Stimulated activated CD8-positive, alpha-beta memory T cell treated with anti-CD3 and anti-CD28 coated beads, Interleukin-2, amount 100 ng/mL, for 1 hour (primary cell): ENCODE measurements at places on chromosomes 3 and 15.

DNA sequence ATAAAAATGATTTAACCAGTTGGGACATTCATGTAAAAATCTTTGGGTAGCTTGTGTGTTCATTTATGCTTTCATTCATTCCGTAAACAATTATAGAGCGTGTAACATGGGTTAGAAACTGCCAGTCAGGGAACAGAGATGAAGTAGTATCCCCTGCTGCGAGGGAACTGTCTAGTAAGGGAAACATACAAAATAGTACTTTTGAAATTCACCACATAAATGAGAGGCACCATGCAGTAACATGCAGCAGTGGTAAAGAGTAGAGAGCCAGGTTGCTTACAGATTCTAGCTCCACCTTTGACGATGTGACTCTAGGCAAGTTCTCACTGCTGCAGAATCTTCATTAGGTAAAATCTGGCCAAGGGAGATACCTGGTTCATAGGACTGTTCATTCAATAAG is 938 bp downstream of the DZIP3 start:
- DNase-seq = no peak

- no peak for DNase-seq
These were observed 895.6 kb downstream of the ROBO1 start for GRCh38 chr3:78872195-78872594.

DNA sequence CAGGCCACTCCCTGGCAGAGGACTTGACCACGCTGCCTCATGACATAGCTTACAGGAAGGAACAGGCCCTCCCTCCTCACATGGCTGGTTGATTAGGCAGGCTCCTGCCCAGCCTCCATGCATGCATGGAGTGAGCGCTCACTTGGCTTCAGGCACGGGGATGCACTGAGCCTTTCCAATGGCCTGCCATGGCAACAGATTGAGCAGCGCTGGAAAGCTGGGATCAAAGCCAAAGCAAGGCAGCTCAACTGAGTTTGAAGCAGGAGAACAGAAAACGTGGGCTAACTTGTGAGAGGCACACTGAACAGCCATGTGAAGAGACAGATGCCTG is 5.9 kb upstream of the GRAMD2A start:
- DNase-seq = no peak

DNA sequence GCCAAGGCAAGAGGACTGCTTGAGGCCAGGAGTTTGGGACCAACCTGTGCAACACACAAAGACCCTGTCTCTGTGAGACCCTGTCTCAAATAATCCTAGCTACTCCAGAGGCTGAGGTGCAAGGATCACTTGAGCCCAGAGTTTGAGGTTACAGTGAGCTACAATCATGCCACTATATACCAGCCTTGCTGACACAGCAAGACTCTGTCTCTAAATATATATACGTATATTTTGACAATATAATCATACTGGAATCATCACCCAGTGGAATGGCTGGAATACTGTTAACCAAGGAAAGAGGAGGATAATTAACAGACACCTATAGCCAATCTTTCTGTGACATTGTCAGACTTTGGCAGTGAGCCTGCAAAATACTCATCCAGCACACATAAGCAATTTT is 9.0 kb upstream of the MAP1A start:
- no peak for DNase-seq

DNA sequence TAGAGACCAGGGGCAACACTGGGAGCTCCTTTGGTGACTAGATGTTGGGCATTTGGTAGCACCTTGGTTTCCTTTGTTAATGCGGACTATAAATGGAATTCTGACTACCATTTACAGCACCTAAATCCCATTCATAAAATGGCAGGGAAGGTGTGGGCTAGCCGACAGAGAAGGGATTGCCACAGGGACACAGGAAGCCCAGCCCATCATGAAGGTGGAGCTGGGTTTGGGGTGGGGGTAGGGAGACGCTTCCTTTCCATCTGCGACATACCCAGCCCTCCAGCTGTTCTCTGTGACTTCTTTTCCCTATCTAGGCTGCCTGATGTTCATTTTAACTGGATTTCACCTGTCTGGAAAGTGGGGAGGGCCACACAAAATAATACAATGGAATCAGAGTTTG is 21.0 kb downstream of the ABHD2 start:
- no peak for DNase-seq

DNA sequence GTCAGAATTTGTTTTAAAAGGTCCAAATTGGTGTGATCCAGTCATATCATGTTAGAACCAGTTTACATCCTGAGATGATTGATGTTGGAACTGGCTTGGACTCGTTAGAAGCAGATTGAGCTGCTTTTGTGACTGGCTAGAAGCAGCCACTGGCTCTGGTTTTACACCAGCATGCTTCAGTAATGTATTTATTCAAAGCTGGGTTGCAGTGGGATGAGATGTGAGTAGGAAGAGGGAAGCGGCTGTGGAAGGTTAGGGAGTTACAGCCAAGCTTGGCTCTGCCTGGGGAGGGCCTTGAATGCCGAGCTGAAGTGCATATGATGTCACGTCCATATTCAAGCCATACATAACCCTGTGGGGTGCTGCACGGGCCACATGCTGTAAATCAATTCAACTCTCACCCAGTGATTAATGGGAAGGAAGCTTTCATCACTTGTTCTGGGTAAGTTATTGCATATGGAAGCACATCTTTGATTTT is 104.0 kb upstream of the SMAD3 start:
- no peak for DNase-seq

GRCh38 chr15:80214910-80215309 is 37.1 kb downstream of the CTXND1 start:
- DNase-seq = no peak

- DNase-seq = no peak
These were observed 115.5 kb upstream of the ALDH1A3 start for GRCh38 chr15:100763835-100764750.

GRCh38 chr3:143763564-143764162 is 84.6 kb downstream of the SLC9A9 start:
- DNase-seq = no peak

GRCh38 chr3:51974963-51975851 is at the start of gene ABHD14A:
TSS of gene ABHD14A (plus strand) at chr3:51975064. CDS start at chr3:51975136, 72 bp downstream.
- DNase-seq = peak; percentile 41

- DNase-seq = no peak
These were observed 73.5 kb downstream of the ATP1B3 start for GRCh38 chr3:141949972-141950371.

DNA sequence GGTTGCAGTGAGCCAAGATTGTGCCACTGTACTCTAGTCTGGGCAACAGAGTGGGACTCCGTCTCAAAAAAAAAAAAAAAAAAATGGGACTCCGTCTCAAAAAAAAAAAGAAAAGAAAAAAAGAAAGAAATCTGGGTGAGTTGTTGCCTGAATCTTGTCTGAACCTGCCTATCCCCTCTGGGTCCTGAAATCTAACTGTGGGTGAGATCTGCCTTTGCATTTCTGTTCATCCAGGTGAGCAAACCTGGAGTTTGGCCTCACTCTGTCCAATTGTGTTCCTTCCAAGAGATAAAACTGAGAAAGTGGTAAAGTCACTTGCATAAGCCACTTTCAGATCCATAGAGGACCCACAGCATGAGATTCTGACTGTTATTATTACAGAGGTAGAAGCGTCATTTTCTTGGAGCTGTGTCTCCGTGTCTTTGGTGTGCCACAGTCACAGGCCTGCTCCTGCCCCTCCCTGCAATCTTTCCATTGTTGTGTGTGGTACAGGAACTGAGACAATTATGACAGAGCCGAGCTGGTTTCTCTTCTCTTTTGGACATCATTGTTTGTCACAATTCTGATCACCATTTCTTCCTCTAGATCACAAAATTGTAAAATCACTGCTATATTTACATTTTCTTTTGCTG is 235.9 kb downstream of the LPP start:
- DNase-seq = no peak

GRCh38 chr3:98735761-98736269 is 27.3 kb upstream of the ST3GAL6 start:
- no peak for DNase-seq

GRCh38 chr15:45118996-45119395 is 4.9 kb downstream of the DUOXA2 start:
- no peak for DNase-seq

GRCh38 chr15:58109419-58109818 is 28.8 kb upstream of the AQP9 start:
- no peak for DNase-seq

DNA sequence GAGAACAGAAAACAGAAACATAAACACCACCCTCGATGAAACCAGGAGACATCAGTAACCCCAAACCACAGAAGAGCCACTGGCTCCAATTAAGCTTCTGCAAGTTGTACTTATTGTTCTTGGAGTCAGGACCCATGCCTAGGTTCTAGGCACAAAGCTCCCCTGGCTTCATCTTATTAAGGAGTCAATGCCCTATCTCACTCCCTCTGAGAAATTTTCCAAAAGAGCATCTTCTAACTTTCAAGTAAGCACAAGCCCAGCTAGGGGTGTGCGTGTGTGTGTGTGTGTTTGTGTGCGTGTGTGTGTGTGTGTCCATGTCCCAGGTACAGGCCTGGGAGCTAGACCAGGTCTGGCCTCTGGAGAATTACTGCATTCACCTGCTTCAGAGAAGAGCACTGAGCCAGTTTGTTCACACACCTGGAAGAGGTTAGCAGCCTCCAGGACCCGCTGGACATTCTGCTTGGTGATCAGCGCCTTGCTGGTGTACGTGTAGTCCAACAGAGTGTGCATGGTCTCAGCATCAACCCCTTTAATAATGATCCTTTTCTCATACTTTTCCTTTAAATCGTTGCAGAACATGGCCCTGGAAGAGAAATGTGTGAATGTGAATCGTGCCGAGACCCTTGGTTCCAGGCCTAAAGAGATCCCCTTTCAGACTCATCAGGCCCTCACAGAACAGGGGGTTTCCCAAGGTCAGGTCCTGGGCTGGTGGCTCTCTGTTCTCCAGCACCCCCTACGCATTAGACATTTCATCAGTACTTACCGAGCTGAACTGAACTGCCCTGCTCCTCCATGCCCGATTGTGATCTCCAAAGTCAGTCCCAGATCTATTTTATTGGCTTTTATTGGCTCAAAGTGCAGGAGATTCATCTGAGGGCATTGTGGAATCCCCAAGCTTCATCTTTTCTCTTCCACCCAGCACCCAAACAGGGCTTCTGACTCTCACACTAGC is 27.8 kb downstream of the KLHL6 start:
- DNase-seq = no peak

- DNase-seq = no peak
These were observed 116.8 kb downstream of the CHST2 start for GRCh38 chr3:143236226-143236964.

DNA sequence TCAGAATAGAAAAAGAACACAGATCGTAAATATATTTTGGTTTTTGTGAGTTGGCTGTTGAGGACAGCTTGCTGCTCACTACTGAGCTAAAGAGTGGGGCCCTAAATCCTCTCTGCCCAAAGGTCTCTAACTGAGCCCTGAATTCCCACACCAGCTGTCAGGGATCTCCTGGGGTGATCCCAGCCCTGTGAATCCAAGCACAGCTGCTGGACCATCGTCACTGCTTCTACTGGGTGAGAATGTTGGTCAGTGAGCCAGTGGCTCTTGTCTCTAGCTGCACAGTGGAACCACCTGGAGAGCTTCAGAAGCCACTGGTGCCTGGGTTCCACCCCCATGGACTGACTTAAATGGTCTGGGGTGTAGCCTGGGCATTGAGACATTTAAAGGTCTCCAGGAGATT is 90.5 kb upstream of the IL12A start:
- no peak for DNase-seq

DNA sequence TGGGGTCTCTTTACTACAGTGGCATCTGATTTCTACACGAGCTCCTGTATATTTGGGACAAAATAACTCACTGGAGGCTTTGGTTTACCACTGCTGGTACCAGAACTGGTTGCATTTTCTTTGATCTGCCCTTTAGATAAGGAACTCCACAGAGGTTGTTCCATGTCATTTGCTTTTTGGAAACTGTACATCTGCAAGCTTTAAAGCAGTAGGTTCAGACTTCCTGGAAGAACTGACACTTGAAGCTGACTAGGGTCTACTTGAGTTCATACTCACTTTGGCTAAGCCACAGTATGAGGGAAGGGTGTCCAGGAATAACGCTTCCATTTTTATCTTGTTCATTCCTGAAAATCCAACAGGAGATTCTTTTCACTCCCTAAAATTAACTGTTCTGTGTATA is 86.4 kb downstream of the WWTR1 start:
- DNase-seq = no peak

GRCh38 chr3:174681784-174682183 is 177.3 kb upstream of the NAALADL2 start:
- DNase-seq = no peak

DNA sequence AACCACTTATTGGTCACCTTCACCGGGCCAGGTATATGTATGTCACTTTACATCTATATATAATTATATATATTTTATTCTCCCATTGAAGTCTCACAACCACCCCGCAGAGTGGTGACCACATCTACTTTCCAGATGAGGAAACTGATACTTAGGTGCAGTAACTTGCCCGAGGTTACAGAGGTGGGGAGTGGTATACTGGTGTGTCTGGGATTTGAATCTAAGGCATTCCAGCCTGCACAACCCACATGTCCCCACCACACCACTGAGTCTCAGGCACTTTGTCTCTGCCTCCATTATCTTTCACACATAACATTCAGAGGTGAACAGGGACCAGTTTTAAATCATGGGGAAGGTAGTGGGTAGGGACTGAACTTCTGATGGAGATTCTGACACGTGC is 261.4 kb downstream of the CTNNB1 start:
- no peak for DNase-seq

DNA sequence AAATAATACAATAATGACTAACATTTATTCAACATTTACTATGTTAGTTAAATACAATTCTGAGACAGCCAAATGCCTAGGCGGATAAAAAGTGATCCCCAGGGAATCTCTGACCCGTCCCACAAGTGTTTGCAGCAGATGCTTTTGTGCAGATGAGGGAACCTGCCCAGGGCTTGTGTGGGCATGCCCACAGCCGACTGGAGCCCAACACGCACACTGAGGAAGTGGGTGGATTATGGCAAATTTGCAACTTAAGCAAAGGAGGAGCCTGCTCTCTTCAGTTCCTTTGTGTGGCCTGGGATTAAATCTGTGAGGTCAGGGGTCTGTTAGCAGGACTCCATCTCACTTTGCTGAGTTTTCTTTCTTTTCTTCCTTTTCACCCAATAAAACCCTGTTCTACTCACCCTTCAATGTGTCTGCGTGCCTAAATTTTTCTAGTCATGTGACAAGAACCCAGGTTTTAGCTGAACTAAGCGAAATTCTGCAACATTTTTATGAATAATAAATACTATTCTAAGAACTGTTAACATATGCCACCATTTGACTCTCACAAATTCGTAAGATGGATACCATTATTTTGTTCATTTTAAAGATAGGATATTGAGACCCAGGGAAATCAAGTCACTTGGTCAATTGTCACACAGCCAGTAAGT is 13.9 kb upstream of the RTP1 start:
- DNase-seq = no peak

- DNase-seq = no peak
These were observed 37.4 kb downstream of the MYO1E start for GRCh38 chr15:59335207-59335786.

- DNase-seq = no peak
These were observed 51.4 kb downstream of the CHL1 start for GRCh38 chr3:247916-248315.

- no peak for DNase-seq
These were observed 41.5 kb upstream of the RAF1 start for GRCh38 chr3:12705374-12705926.
